ENCODE measurements at places on chromosomes 13 and 19.

GRCh38 chr13:53064731-53065130 lies 36.1 kb downstream of the OLFM4 start:
- no peak for DNase-seq

DNA sequence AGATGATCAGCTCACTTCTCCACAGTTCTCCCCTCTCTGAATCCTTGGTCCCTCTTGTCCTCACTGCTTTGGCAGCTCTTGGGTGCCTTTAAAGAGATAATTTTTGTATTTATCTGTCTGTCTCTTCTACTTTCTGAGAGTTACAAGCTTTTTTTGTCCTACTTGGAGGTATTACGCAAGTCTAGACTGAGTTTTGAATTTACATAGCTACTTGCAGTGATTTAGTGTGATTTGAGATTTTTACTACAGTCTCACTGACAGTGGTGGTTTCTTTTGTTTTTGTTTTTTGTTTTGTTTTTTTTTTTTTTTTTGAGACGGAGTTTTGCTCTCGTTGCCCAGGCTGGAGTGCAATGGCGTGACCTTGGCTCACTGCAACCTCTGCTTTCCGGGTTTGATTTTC lies 22.1 kb downstream of the URI1 start:
- no peak for DNase-seq

GRCh38 chr13:111249637-111250360 lies 70.6 kb upstream of the TEX29 start:
- DNase-seq: no peak

DNA sequence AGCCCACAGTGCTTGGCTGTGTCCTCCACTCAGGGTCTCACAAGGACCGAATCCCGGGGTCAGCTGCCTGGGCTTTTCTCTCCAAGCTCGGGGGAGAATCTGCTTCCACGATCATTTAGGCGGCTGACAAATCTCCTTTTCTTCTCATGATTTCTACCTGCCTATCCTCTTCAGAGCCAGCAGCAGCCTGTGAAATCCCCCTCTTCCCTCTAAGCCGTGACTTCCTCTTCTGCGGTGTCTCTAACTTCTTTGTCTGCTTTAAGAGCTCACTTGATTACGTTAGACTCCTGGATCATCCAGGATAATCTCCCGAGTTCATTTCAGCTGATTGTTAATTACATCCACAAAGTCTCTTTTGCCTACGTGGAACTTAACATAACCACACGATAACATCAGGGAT lies 22.5 kb upstream of the ZNF845 start:
- no peak for DNase-seq

DNA sequence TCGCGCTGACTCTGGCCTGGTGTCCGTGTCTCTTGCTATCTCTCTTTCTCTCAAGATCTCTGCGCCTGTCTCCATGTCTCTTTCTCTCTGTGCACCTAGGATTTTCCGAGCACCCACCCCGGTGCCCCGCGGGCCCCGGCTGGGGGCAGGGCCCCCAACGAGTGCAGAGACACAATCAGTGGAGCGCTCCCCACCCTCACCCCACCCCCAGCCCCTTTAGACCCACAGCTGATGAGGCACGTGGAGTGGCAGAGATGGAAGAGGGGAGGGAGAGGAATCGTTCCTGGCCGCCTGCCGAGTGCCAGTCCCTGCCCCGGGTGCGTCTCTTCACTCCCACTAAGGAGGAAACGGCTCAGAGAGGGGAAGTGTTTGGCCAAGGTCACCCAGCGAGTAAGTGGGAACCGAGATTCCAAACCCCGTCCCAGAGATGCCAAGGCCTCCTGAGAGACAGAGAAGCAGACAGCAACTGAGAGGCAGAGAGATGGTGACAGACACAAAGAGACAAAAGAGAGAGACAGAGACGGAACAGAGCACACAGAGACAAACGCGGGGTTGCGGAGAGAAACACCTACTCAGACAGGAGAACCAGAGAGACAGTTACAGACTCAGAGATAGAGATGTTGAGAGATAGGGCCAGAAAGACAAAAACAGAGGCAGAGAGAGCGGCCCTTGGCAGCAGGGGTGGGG lies 626 bp upstream of the BCL3 start:
- DNase-seq: no peak

DNA sequence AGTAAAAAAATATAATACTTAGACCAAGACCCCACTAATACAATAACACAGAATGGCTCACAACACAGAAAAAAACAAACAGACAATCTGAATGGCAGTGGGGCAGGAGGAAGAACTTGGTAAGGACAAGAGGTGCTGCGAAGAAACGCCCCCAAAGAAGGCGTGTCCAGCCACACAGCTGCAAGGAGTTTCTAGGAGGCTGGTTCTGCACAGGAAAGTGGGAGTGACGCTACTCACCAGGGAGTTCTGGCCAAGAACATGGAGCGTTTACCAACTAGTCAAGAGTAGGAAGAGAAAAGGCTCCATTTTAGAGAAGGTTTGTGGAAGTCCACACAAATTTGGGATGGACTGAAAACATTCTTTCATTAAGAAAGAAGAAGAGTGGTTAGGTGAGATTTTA lies 95.3 kb upstream of the SLC15A1 start:
- no peak for DNase-seq

GRCh38 chr19:48751845-48752495 lies 471 bp downstream of the FUT1 start:
- DNase-seq: no peak

DNA sequence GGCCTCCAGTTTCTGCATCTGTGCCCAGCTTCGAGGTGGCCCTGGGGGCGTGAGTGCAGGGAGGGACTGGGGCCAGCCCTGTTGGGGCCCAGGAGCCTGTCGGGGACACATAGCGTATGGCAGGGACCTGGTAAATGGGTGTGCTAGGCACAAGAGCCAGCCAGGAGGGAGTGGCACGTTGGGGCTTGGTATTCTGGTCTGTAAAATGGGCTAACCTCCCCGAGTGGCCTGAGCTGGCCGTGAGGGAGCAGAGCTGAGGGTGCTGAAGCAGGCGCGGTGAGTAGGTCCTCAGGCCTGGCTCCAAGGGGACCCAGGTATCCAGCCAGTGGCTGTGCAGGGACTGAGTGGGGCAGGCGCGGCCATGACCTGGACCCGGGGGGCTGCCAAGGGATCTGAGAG lies 4.3 kb downstream of the PTOV1 start:
- DNase-seq: no peak

DNA sequence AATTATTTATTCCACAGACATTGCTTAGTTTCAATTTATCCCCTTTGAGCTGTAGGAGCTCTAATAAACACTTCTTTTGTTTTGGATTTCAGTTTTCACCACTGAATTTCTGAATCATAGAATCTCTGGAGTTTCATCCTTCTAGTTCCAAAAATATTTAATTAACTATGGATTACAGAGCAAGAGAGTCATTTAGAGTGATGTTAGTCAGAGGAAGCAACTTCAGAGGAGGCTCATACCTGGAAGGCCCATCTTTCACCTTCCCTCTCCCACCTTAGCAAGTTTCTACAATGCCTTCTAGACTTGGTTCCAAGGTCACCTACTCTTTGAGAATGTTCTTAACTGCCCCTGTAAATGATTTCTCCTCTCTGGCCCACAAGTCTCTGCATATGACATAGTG lies 353.2 kb downstream of the SPRY2 start:
- no peak for DNase-seq

GRCh38 chr19:33698576-33699435 lies 77.1 kb downstream of the CHST8 start:
- DNase-seq: no peak

- no peak for DNase-seq
These were observed 16.6 kb downstream of the OLFM4 start for GRCh38 chr13:53045189-53045588.

DNA sequence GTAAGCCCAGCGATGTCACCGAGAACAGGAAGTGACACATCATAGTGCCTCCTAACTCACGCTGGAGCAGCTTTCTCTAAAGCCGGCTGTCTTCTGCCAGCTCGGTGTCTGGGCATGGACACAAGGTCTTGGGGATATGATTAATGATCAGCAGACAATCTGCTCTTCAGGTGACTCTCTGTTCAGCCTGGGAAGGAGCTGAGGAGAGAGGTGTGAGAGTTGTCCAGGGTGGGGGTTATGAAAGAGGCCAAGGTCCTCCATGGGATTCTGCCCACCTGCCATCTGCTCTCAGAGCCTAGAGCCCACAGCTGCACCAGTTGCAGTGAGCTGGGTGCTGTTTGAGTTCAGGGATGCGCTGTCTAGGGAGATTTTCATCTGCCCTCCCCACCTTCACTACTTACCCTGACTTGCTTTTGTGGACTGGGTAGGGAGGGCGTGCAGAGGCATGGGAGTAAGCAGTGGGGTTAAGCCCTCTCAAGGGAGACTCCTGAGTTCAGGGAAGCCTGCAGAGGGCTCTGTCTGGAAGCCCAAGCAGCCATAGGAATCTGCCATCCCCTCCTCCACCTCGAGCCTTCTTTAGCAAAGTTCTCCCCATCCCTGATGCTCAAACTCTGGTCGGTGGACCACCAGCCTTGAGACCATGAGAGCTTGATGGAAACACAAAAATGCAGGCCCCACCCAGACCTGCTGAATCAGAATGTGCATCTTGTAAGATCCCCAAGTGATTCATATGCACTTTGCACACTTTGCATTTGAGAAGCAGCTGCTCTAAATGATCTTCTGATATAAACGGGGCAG lies 539.7 kb downstream of the RFC3 start:
- no peak for DNase-seq

- DNase-seq: no peak
These were observed 5.1 kb upstream of the FCGBP start for GRCh38 chr19:39939556-39939955.

GRCh38 chr13:112831196-112831595 lies 137.8 kb upstream of the MCF2L start:
- DNase-seq: no peak

GRCh38 chr19:23283925-23284324 lies 33.7 kb upstream of the ZNF724 start:
- DNase-seq: peak; percentile 34

DNA sequence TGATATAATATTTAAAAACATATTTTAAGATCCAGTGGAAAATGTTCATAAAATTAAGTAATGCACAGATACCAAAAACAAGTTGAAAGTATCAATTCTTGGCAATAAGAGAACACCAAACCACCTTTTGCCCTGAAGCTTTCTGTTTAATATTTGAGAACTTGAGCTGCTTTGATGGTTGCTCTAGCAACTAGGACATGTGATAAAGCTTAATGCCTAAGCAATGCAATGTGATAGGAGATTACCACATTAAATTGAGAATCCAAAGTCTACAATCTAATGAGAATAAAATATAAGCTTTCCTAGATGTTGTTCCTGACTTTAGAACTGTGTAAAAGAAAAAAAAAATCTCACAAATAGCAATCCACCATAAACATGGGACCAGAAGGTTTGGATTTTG lies 1367.5 kb upstream of the PCDH9 start:
- DNase-seq: no peak

- no peak for DNase-seq
These were observed 29.8 kb upstream of the EPHX3 start for GRCh38 chr19:15262011-15262410.

DNA sequence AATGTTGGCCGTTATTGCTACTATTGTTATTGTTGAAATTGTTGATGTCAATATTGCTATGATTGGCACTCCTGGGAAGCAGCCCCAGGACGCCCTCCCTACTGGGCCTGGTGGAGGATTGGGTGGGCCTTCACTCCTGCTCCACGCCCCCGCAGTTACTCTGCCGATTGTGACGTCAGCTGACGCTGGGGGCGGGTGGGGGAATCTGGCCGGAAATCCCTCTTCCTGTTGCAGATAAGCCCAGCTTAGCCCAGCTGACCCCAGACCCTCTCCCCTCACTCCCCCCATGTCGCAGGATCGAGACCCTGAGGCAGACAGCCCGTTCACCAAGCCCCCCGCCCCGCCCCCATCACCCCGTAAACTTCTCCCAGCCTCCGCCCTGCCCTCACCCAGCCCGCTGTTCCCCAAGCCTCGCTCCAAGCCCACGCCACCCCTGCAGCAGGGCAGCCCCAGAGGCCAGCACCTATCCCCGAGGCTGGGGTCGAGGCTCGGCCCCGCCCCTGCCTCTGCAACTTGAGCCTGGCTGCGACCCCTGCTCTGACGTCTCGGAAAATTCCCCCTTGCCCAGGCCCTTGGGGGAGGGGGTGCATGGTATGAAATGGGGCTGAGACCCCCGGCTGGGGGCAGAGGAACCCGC lies at the start of gene ETV2:
TSS of gene ETV2 (plus strand) at position 231 of the 637 bp plus-strand sequence. CDS start 716 bp downstream, outside the sequence.
- no peak for DNase-seq

DNA sequence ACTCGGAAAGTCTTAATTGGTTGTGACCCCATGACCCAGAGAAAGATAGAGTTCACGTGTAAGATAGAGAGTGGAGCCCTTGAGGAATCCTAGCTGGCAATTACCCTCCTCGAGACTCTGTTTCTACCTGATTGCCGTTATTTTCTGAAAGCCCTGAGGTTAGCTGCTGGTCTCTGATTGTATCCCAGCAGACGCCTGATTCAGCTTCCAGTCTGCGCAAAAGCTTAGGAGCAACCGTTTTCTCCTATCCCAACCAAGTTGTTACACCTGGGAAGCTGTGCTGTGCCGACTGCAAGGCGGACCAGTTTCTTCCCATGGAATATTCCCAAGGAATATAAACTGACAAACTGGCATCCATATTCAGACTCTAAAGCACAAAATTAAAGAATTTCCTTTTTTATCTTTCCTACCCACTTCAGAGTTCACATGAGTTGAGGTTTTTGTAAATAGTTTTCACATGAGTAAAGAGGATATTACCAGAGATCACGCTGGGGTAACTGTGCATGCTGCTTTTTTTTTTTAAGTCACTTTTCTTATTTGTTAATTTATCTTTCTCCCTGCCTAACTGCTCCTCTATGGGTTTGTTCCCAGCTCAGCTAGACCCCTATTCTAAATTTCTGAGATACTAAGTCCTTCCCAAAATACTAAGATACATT lies 1.5 kb upstream of the TRPC4 start:
- no peak for DNase-seq

DNA sequence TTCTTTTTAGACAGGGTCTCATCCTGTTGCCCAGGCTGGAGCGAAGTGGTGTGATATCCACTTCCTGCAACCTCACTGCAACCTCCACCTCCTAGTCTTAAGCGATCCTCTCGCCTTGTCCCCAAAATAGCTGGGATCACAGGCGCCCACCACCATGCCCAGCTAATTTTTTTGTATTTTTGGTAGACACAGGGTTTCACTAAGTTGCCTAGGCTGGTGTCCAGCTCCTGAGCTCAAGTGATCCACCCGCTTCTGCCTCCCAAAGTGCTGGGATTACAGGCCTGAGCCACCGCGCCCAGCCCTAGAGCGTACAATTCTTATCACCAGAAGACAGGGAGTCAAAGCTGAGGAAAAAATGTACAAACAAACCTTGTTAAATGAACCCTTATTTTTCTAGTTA lies 4.5 kb upstream of the ELOF1 start:
- no peak for DNase-seq

GRCh38 chr13:32200741-32201140 lies 114.4 kb downstream of the ZAR1L start:
- no peak for DNase-seq

DNA sequence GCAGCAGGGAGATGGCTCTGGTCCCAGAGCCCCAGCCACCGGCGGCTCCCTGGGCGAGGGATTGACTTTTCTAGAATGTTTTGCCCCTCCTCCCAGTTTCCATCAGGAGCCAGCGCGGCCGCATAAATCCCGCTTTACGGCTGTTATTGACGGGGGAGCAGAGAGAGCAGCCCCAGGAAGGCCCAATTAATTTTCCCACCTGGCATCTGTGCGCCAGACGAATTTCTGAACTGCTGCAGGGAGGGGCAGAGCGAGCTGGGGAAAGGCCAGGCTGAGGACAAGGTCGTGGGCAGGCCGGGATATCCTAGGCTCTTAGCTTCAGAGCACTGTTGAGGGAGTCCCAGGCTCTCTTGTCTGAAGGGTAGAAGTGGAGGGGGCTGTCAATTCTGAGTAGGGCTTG lies 24.7 kb downstream of the ZNRF4 start:
- no peak for DNase-seq

All from activated CD8-positive, alpha-beta memory T cell treated with anti-CD3 and anti-CD28 coated beads for 1 hour (primary cell).